Non-pigmented ciliary epithelial cell (primary cell): ENCODE measurements at places on chromosomes 13 and 19.

- no peak for DNase-seq
Measured at GRCh38 chr19:7740682-7741054, 6.7 kb downstream of the CD209 start.

DNA sequence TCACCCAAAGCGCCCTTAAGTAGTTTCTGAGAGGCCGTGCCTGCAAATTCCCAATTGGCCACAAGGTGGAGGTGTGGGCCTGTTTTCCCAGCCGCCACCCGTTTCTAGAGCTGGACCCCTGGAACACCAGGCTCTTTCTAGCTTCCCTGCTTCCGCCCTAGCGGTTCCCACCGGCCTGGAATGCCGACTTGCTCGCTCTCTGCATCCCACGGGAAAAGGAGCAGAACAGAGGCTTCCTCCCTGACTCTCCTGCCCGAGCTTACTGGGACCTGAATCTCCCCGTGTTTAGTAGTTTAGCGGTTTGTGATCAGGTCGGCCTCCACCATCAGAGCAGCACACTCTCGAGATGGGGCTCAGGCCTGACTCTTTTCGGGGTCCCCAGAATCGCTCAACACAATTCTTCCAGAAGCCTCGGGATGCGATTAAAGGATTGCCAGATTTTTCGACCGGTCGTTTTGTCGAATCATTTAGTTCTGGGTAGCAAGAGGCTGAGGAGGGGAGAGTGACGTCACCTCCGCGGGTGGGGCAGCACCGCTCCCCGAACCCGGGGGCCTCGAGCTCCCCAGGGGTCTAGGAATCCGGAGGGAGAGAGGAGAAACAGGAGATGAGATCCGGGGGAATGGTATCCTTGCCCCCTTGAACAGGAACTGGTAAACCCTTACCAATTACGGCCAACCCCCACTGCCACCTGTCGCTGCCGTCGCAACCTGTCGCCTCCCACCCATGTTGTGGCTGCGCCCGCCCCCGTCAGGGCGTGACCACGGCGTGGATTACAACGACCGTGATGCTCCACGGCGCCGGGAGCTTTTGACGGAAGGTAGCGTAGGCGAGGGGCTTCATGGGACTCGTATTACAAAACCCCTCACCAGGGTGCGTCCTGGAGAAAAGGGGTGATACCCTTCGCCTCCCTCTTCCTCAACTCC lies 8.0 kb downstream of the NAPSA start:
- DNase-seq = no peak

- no peak for DNase-seq
Measured at GRCh38 chr13:53946500-53946899, 917.9 kb downstream of the OLFM4 start.

DNA sequence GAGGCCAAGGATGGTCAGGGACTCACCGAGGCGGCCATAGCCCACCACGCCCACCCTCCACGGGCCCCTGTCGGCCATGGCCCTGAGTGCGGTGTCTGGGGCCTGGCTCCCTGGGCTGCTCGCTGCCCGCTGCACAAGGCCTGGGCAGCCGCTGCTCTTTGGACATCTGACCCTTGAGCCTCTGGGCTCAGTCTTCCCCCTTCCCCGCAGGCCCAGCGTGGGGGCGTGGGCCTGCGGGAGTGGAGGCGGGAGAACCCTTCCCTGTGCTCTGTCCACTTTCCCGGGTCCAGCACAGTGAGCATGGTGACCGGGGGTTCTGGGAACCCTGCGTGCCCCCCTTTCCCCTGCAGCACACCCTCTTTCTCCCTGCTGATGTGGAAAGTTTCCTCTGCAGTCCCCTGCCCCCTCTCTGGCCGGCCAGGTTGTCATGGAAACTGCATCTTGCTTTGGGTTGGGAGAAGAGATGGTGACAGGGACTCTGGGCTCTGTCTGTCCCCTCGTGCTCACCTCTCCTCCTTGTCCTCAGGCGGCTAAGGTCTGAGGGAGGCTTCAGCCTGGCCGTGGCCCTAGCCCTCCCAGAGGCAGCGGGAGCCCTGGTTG lies at the start of gene ASPDH:
TSS of gene ASPDH (minus strand) at position 168 of the 600 bp plus-strand sequence. CDS start at position 78, 90 bp downstream.
- no peak for DNase-seq

DNA sequence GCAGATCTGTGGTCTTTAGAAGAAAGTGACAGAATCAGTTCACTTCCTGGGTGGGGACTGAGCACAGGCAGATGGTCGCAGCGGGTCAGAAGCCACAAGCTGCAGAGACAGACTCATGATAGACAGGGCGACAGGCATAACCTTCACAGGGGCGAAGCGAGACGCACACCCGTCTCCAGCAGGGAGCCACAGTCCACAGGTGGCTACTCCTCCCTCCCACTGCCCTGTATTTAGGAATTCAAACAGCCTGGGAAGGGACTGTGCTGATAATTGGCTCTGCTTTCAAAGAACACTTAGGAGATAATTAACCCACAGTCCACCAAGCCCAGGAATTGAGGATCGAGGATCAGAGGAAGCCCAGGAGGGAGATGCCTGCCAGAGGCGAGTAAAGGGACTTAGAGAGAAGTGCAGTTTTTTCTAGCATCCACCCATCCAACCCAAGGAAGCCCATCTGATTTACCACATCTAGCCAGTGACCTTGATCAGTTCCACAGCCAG lies 23.2 kb downstream of the RFX2 start:
- no peak for DNase-seq

DNA sequence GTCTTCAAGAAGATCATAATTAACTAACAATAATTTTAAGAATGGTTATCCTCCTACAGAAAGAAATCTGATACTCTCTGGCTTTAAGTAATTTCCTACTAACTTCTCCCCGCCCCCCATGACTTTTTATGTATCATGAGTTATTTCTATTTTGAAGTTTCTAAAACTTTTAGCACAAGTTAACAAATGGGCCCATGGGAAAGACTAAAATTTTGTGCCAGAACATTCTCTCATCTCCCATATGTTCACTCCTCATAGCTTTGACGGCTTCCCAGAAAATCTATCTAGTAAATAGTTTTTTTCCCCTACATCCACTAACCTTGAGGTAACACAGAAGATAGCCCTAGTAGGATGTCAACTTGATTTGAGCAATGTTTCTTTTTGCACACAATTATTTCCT lies 148.3 kb downstream of the POSTN start:
- no peak for DNase-seq

GRCh38 chr19:44742330-44743061 lies 6.0 kb upstream of the BCL3 start:
- DNase-seq = no peak

DNA sequence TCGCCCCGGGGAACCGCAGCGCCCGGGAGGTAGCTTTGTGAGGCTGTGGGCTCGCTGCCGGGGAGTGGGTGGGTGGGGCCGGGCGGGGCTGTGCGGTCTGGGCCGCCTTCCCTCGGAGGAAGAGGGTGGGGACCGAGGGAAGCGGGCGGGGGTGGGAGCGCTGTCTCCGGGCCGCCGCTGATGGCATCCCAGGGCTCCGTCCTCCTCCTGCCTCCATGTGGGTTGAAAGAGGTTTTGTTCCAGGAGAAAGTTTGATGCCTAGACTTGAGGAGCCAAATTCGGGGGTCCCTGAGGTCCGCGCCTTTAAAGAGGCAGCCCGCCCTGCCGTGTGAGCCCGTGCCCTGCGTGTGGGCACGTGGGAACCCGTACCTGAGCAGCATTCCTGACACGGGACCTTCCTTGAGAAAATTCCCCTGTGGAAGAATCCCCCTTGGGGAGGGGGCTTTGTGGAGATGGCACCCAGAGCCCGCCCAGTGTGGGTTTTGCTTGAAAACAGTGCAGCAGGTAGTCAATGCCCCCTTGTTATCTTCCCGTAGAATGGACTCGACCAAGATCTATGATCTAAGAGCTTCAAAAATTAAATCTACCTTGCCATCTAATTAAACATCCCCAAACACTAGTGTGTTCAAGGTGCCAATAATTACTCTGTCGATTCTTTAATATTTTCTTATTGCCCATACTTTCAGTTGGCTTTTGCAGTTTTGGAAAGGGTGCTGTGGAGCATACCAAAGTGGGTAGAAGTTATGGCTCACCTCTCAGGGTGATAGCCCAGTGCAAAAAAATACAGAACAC lies 107.8 kb downstream of the RXFP2 start:
- DNase-seq = no peak

GRCh38 chr13:113916330-113916815 lies 52.5 kb upstream of the GAS6 start:
- no peak for DNase-seq

DNA sequence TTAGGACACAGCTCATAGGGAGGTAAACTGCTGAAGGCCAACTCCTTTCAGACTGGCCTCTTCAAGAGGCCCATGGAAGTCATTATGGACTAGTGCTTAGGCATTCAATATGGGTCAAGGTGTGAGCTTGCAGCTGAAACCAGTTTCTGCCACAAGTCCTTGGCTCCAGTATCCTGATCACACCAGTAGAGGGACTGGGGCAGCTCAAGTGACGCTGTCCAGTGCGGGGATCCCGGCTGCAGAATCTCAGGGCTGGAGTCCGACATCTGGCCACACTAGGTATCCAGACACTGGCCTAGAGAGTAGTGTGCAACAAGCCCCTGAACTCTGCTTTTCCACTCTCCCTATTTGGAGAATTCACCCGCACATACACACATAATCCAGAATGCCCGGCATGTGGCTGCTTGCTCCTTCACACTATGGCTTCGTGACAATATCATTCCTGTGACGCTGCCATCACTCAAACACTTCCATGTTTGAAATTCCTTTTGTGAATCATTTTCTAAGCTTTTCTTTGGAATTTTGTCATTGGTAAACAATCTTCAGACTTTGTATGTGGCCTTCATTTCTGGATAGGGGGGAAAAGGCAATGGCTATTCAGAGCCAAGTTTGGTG lies 425.1 kb downstream of the EFNB2 start:
- DNase-seq = no peak

- DNase-seq = no peak
Measured at GRCh38 chr19:12163826-12164225, 930 bp downstream of the ZNF136 start.

DNA sequence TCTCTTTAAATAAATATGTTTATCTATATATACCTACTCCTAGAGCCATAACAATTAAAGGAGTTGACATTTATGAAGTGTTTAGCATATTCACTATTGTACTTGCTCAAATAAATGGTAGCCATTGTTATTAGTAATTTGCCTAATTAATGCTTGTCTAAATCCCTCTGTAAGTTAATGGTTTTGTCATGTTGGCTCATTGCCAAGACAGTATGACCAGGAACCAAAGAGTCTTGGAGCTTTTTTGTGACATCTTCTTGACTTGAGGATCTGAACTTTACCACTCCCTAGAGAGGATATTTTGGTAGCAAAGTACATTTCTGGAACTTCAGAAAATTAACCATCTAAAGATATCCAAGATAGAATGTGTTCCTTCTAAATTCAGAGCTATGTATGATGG lies 15.5 kb downstream of the FRY start:
- DNase-seq = no peak

- no peak for DNase-seq
Measured at GRCh38 chr13:75324413-75324940, 157.5 kb downstream of the TBC1D4 start.

GRCh38 chr13:40508767-40509342 lies 157.6 kb downstream of the FOXO1 start:
- DNase-seq = no peak

GRCh38 chr13:44797685-44798084 lies 191.6 kb downstream of the NUFIP1 start:
- no peak for DNase-seq
